ENCODE measurements at places on chromosomes 7 and 10. TPM values are rescaled to one million over a fixed set of nuclear protein-coding genes. Genes with fewer than 3 reads are reported as not detected.

Gene FKBP6
- total RNA-seq: not detected

Gene TACR2
- 0.12 TPM for total RNA-seq

DNA sequence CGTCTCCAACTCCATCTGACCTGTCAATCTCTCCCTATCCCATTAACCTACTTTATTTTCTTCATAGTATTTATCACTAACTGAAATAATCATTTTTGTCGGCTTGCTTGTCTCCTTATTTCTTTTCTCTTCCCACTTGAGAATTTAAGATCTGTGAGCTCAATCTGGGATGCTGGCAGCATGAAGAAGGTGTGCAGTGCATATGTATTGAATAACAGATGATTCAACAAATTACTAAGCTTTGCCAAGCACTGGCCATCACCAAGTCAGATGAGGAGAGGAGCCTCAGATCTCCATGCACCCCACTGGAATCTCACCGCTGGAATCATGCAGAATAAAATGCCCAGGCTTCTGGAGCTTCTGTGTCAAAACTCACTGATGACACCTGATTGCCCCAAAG is 47.6 kb upstream of the PPP1R3C start:
- DNase-seq: no peak
- no peaks in the 10 kb centered on the region for H3K4me1 ChIP-seq
- no peak overlapping the region for H3K4me3 ChIP-seq
- no peak overlapping the region for H3K27ac ChIP-seq
- H3K27me3 ChIP-seq: no peaks in the 10 kb centered on the region

DNA sequence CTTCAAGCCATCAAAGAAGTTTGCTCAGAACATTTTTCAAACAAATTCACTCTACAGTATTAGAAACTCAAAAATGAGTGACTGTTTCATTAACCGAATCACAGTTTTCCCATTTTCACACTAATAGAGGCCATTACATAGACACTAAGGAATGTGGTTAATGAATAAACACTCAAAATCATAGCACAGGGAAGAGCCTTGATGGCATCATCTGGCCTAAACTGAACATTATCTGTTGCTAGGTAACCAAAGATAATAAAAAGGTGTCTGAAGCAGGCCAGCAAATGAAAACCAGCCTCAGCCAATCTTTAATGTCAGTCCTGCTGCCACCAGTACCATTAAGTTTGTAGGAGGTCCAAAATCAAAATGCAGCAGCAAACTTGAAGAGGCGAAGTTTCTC is 492.4 kb upstream of the STEAP1 start:
- no peaks in the 10 kb centered on the region for H3K27me3 ChIP-seq
- H3K4me1 ChIP-seq: no peaks in the 10 kb centered on the region
- no peaks in the 10 kb centered on the region for H3K36me3 ChIP-seq
- H3K4me3 ChIP-seq: no peak overlapping the region

- peak overlapping the region; percentile 88 for H3K27ac ChIP-seq
- H3K36me3 ChIP-seq: no peaks in the 10 kb centered on the region
- H3K4me1 ChIP-seq: peaks cover 38% of the 10 kb centered on the region
- no peak for DNase-seq
Observed at GRCh38 chr7:44883961-44884620, 1.2 kb downstream of the PURB start.

DNA sequence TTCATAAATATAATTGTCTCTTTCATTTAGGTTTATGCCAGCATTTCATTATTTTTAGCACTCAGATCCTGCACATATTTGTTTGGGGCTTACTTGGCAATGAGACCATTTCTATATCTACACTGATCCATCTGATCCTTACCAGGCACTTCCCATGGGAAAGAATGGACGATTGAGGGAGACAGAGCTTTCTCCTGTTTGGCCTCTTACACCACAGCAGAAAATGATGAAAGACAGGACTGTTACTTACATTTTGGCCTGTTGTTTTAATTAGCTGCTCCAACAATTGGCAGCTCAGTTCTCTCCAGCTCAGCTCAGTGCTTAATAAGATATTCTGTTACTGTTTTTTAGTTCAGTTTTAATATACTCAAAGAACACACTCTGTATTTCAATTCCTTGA is 77.6 kb upstream of the RSU1 start:
- DNase-seq: no peak
- H3K27me3 ChIP-seq: no peaks in the 10 kb centered on the region
- no peak overlapping the region for H3K27ac ChIP-seq
- no peaks in the 10 kb centered on the region for H3K36me3 ChIP-seq

DNA sequence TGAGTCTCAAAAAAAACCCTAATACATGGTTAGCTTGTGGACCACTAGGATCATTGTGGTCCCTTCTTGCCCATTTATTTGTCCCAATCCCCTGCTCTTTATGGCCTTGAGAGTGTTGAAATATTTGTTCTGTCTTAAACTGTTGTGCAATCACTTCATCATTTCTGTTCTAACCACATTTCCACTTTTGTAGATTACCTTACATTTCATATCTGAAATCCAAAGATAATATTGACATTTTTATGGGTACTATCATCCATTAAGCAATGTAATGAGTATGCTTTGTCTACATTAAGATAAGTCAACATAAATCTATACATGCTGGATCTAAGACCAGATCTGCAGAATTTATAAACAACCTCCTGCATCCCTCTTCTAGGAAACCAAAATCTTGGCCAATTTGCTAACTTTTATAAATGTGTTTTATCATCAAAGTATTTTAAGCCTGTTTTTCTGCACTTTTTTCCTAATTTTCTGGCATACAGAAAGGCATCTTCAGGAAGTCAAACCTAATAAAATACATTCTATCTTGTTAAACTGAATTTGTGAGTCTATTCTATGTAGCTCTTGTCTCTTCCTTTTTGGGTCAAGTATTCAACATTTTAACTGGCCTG is 359.4 kb upstream of the CELF2 start:
- H3K27ac ChIP-seq: no peak overlapping the region
- H3K4me3 ChIP-seq: no peak overlapping the region
- H3K36me3 ChIP-seq: no peaks in the 10 kb centered on the region
- H3K27me3 ChIP-seq: no peaks in the 10 kb centered on the region
- DNase-seq: no peak

DNA sequence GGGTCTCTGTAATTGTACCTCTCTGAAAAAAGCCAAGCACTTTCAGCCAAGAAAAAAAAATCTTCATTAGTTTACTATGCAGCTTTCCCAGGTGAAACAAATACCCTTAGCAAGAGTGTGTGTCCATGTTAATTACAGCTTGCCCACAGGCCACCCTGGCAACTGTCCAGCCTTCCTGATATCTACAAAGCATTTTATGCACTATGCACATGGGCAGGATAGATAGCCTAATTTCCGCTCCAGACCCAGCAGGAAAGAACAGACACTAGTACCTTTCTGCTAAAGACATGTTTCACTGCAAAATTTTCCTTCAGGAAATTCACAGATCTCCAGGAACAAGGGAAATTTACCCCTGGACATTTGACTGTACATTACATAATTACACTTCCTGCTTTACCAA is 24.4 kb downstream of the CACNA2D1 start:
- H3K4me3 ChIP-seq: no peak overlapping the region
- H3K27me3 ChIP-seq: no peaks in the 10 kb centered on the region
- DNase-seq: peak; percentile 28
- no peak overlapping the region for H3K27ac ChIP-seq
- no peaks in the 10 kb centered on the region for H3K4me1 ChIP-seq
